ENCODE measurements at places on chromosomes 1 and 21. TPM values are rescaled to one million over a fixed set of nuclear protein-coding genes. Genes with fewer than 3 reads are reported as not detected.

DNA sequence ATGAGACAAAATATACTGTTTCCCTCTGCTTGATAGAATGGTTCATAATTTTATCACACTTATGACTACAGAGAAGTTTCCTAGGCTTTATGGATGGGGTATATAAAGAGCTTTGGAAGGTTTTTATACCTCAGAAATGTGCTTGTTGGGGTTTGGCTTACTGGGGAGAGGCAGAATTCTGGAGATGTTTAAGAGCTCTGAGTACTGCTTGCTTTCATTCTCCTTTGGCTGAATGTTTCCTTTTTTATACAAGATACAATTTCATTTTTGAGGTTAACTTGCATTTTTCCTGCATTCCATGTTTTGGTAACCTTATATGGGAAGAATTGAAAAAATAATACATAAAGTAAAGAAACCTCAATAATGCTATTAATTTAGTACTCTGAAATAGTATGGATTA lies 157.7 kb upstream of the COL11A1 start:
- DNase-seq = no peak

- DNase-seq = no peak
Observed at GRCh38 chr1:115727706-115728249, 40.7 kb downstream of the CASQ2 start.

GRCh38 chr21:36163750-36164741 lies 7.4 kb downstream of the DOP1B start:
- DNase-seq = no peak

- DNase-seq = no peak
Observed at GRCh38 chr1:171379846-171380245, 65.9 kb downstream of the FMO4 start.

DNA sequence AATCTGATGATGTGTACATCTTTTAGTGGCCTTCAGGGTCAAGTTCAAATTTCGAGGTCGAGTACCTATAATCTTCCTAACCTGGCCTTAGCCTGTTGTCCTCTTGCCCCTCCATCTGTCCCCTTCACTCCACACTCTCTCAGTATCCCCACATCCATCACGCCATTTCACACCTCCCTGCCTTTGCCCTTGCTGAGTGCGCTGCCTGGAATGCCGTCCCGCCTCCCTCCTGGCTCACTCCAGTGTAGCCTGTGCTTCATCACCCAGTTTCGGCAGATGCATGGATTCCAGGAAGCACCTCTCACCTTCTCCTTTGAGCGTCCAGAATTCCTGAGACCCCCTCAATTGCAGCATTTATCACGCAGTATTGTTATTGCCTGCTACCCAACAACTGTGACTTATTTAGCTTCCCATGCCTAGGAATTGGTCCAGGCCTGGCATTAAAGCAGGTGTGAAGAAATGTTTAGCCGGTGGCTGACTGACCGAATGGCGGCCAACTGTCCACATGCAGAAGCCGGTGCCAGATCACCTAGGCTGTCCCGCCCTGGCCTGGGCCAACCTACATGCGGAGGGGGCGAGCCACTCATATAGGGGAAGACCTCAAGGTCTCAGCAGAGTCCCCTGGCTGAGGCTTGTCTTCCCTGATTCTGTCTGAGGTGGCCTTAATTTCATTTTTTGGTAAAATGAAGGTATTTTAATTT lies 34.5 kb downstream of the MYOM3 start:
- no peak for DNase-seq

Gene OLFM3
- polyA plus RNA-seq = 22.5 TPM

DNA sequence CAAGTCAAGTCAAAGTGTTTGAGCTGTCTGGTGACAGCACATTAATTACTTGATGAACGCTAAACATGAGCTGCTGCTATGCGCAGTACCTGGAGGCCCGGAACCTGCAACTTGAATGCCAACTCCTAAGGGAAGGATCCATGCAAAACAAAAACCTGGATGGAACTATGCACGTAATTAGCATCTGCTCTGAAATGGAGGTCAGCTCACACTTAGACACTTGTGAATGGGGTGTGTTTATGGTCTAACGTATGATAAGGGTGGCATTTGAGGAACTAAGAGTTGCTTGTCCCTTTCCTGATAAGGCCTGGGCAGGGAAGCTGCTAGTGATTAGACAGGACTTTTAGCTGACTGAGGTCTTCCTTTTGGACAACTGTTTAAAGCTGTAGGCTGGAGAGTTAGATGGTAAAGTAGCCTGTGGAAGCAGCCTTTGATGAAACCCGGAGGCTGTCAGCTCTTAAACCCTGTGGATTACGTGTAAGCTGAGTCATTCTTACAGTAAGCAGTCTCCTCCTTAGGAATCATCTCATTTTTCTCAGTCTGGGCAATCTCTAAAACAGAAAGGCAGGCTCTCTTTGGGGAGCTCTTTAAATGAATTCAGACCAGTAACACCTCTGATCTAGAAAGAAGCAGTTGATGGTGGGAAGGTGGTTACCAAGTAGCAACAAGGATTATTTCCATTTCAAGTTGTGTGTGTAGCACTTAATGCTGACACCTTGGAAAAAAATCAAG lies 6.8 kb downstream of the TENT5C start:
- DNase-seq = no peak

- DNase-seq = no peak
Observed at GRCh38 chr1:27596261-27596660, 7.7 kb downstream of the AHDC1 start.

DNA sequence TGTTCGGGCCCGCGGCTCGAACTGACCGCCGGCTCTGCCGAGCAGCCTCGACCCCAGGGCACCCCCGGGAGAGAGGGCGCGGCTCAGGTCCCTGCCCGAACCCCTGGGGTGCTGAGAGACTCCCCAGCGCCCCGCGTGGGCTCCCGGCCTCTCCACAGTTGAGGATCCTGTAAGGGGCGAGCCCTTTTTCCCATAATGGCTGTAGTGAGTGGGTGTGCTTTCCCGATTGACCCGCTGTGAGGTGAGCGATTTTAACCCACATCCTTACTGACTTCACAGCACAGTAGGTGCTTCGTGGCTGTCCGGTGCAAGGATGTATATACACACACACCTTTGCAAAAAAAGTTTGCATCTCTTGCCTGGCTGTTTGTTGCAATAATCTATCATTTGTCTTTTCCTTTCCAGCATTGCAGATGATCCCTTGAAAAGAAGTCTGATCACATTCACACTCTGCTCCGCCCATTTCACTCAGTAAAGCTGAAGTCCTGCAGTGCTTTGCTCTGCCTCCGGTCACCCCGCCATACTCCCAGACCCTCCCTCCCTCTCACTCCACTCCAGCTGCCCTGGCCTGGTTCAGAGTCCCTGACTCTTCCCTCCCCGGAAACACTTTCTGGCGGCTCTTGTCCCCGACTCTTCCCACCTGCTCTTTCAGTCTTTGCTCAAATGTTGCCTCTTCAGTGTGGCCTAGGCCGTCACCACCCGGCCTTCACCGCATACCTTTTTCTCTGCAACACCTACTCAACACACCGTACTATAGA lies 955 bp upstream of the UBE2G2 start:
- no peak for DNase-seq

GRCh38 chr1:178232949-178233348 lies 139.0 kb downstream of the RASAL2 start:
- DNase-seq = no peak

- no peak for DNase-seq
Observed at GRCh38 chr1:190067592-190067991, 410.1 kb downstream of the BRINP3 start.

DNA sequence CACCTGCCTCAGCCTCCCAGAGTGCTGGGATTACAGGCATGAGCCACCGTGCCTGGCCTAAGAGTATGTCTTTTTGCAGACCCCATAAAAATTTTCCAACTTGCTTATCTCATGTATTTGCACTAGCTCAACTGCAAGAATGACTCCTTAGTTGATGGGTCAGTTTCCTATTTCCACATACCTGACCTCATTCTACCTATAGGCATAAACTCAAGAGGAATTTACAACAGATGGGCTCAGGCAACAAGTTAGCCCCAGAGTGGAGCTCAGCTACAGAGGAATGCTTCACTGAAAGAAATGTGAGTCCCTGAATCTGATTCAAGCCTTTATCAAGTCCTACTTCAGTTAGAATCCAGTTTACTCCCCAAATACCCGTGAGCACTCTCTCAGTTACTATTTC lies 5.3 kb upstream of the SLC37A1 start:
- no peak for DNase-seq

- no peak for DNase-seq
Observed at GRCh38 chr1:230517326-230517725, 91.2 kb upstream of the PGBD5 start.

Gene VHLL
- polyA plus RNA-seq = not detected

DNA sequence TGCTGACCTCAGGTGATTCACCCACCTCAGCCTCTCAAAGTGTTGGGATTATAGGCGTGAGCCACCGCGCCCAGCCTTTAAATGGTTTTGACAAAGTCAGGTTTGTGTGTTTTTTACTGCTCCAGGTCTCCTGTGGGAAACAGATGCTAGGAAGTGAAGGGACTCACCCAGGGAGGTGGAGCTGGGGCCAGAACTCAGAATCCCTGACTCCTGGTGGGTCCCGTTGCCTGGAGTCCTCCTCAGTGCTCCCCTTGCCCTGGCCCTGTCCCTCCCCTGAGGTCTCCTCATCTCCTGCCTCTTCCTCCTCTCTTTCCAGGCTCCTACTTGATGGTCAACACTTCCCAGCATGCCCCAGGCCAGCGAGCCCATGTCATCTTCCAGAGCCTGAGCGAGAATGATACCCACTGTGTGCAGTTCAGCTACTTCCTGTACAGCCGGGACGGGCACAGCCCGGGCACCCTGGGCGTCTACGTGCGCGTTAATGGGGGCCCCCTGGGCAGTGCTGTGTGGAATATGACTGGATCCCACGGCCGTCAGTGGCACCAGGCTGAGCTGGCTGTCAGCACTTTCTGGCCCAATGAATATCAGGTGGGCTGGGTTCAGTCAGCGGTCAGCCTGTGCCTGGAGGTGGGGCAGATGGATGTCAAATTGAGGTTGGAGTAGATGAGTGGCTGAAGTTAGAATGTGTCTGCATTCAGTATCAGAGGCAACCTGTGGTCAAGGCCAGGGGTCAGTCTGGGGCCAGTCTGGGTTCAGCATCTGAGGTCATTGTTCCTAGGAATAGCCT lies 22.1 kb downstream of the PTPRU start:
- no peak for DNase-seq

- DNase-seq = no peak
Observed at GRCh38 chr1:53869454-53870117, 20.0 kb downstream of the YIPF1 start.

- DNase-seq = no peak
Observed at GRCh38 chr1:225820522-225821120, 10.7 kb downstream of the EPHX1 start.

DNA sequence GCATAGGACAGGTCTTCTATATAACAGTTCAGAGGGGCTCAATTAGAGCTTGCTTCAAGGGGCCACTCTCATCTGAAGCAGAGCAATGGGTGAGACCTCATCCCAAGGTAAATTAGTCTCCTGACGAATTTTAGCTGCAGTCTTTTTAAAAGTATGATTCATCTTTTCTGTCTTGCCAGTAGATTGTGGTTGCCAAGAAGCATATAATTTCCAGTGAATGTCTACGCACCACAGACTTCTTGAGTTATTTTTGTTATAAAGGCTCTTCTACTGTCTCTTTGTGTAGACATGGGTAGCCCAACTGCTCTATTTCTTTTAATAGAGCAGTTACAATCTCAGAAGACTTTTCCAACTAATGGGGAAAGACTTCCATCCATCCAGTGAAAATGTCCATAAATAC lies 108.9 kb upstream of the FMN2 start:
- DNase-seq = no peak

DNA sequence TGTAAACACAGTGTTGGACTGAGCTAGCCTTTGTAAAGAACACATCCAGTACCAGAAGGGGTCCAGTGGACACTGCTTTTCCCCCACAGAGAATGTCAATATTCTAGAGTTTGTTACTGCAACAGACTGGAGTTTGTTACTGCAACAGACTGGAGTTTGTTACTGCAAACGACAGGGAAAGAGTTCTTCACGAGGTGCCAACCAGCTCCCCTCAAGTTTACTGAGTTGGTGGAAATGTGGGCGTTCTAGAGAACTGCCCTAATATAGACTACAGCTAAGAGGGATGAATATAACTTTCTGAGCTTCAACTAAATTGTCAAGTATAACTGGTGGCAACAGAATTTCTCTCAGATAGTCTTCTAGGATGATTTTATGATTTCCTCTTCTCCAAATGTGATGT lies 73.8 kb upstream of the NEK2 start:
- no peak for DNase-seq

Data from renal cortex interstitium (tissue), 15 donors.